ENCODE measurements at places on chromosomes 5 and 9.

DNA sequence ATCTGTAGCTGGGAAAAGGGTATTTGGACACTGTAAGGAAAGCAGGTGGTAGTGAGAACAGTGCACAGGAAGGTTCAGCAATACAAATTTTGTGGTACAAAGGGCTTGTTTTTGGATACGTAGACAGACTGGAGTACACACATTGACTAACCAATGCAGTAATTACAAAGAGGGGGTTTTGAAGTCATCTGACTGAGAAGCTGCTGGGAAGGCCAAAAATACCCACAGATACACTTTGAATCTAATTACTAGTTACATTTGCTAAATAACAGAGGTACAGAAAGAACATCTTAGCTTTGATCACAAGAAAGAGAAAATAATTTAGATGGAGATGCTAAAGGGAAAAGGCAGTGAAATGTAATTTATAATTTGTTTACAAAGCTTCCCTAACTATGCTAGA lies 45.9 kb downstream of the PKD2L2 start:
- no peak for DNase-seq

DNA sequence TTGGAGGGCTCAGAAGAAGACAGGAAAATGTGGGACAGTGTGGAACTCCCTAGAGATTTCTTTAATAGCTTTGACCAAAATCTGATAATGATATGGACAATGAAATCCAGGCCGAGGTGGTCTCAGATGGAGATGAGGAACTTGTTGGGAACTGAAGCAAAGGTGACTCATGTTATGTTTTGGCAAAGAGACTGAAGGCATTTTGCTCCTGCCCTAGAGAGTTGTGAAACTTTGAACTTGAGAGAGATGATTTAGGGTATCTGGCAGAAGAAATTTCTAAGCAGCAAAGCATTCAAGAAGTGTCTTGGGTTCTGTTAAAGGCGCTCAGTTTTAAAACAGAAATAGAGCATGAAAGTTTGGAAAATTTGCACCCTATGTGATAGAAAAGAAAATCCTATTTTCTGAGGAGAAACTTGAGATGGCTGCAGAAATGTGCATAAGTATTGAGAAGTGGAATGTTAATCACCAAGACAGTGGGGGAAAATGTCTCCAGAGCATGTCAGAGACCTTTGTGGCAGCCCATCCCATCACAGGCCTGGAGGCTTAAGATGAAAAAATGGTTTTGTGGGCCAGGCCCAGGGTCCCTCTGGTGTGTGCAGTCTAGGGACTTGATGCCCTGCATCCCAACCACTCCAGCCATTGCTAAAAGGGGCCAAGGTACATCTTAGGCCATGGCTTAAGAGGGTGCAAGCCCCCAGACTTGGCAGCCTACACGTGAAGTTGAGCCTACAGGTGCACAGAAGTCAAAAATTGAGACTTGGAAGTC lies 463.7 kb upstream of the TLE4 start:
- DNase-seq: no peak

DNA sequence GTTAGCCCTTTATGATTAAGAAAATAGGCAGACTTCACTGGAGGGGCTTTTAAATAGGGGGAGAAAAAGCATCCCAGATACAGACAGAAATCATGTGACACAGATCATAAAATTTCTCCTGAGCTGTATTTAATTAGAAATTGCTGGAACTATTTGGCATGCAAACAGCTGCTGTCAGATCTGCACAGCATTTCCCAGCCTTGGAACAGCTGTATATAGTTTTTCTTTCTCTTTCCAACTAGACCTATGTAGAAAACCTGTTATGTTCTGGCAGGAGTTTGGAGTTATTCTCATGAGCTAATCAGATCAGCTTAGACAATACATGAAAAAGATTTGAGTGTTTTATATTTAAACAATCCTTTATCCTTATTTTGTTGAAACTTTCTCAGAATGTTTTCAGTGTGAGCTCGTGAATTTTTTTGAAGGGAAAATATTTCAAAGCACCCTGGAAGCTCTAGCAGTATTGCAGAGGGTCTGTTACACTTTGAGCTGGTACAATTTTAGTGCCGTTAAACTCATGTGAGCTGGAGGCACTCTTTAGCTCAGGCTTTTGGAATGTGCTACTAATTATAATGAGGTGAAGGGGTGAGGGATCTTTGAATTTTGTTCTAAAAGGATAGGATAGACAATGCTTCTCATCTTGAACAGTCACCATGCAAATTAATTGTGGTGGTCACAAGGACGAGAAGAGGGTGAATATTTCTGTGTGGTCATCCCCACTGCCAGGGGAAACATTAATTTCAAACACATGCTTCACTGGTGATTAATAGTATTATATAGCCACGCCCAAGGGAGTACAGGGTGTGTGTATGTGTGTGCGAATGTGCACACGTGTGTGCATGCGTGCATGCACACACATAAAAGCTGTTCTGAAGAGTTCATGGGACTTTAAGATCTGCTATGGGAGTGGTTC lies 239.4 kb upstream of the FBXL7 start:
- DNase-seq: no peak

GRCh38 chr9:137286975-137287383 lies 9.5 kb downstream of the TOR4A start:
- DNase-seq: no peak

DNA sequence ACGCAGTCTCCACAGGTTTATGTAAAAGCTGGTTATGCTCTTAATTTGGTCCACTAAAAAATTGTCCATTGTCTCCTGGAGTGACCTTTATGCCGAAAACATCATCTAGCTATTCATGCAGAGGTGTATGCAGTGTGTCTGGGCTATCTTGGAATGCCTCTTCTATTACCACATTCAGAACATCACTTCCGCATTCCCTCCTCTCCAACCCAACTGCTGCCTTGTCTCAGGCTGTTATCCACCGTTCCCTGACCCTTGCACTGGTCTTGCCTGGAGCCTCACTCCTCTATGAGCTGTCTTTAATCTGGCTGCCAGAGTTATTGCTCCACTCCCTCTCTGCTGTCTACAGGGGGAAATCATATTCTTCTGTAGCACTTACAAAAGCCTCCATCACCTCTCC lies 214.1 kb upstream of the ANKRD55 start:
- no peak for DNase-seq

Measured in CD4-positive, alpha-beta T cell treated with Interleukin-15 for 4 hours (primary cell).